ENCODE measurements at places on chromosomes 7 and 10.

- no peak for DNase-seq
These were observed 20.5 kb downstream of the EIF3B start for GRCh38 chr7:2374830-2375728.

- no peak for DNase-seq
These were observed 17.3 kb upstream of the TMEM72 start for GRCh38 chr10:44893604-44894468.

- DNase-seq = no peak
These were observed 101.8 kb downstream of the DYNC1I1 start for GRCh38 chr7:95874129-95874528.

GRCh38 chr7:134905375-134905774, 80.9 kb upstream of the AGBL3 start:
- peak; percentile 95 for DNase-seq

DNA sequence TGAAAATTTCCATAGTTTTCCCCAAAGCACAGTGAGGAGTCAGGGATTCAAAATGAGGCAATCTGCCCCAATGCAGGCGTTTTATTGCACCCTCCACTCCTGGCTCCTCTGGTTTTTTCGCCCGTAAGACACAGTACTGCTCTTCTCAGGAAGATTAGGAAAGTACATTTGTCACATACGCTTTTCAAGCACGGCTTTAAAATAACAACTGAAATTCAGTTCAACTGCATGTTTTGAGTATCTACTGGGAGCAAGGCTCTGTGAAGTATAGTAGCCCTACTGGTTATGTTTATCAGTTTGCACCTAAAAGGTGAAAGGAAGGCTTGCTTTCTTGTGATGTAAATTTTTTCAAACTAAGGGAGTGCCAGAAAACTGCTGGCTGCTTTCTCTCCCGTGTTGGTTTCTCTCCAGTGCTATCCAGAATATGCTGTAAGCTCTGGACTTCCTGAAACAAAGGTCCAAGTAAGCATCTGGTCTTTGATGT, 1.9 kb upstream of the SGMS1 start:
- DNase-seq = peak; percentile 20

GRCh38 chr7:76998285-76998589, 33.9 kb downstream of the SPDYE17 start:
- DNase-seq = peak; percentile 3

- no peak for DNase-seq
These were observed 199.7 kb downstream of the TNS3 start for GRCh38 chr7:47382200-47382599.

DNA sequence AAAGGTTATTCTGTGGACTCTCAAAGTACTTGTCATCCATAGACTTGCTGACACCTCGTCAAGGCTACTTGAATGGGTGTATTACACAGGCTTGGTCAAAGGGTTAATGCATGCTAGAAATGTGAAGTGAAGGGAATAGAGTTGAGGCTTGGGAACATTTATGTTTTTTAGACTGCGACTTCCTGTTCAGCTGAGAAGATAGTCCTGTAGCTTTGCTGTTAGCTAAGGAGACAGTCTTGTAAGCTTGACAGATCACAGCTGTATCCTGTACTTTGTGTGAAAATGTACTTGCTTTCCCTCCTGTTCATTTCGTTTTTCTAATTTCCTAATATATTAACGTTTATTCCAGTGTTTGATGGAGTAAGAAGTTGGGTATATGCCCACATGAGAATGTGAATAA, 52.1 kb downstream of the ADD3 start:
- DNase-seq = no peak

DNA sequence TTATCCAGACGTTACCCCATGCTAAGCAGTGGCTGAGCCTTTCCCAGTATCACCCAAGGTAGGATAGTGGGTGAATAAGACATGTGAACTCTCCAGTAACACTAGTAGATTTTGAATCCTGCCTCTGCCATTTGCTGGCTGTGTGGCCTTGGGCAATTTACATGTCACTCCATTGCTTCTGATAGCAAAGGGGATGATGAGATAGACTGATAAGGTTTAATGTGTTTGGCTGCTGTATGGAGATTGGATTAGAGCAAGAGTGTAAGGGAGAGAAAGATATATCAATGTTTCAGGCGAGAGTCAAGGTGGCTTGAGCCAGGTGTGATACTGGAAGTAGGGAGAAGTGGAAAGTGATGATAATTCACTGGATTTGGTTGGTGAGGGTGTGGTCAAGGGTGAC, 40.1 kb upstream of the EEPD1 start:
- DNase-seq = no peak

DNA sequence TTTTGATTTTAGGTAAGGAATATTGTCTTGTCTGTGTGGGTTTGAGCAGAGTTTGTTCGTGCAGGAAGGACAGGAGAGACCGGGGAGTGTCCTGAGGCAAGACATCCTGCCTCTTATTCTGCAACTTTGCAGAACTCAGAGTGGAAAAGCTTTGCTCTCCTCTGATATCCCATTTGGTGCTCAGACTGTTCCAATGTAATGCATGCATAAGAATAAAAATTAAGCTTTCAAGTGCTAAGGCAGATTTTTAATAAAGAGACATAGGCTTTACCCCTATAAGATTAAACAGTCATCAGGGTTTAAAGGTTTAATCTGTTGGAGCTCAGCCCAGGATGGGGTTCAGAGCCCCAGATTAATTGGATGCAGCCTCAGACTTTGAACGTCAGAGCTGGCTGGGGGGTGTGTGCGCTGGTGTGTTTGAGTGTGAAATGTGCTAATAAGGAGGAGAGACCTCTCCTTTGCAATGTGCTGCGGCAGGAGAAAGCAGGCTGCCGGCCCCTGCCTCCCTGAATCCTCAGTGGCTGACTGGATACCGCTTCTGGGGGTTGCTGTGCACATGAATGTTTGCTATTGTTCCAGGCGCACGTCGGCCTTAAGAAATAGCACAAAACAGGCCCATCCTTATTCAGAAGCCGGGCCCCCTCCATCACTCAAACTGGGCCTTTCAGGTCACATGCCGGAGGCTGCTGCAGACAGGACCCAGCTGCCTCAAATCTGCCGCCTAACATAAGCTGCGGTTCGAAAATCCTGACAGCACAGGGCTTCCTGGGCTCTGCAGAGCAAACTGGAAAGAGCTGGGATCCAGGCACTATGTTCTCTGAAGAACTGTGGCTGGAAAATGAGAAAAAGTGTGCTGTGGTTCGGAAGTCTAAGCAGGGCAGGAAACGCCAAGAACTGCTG, 84.1 kb upstream of the PRR15 start:
- DNase-seq = no peak

GRCh38 chr7:94440451-94441039, 45.9 kb downstream of the COL1A2 start:
- DNase-seq = no peak

DNA sequence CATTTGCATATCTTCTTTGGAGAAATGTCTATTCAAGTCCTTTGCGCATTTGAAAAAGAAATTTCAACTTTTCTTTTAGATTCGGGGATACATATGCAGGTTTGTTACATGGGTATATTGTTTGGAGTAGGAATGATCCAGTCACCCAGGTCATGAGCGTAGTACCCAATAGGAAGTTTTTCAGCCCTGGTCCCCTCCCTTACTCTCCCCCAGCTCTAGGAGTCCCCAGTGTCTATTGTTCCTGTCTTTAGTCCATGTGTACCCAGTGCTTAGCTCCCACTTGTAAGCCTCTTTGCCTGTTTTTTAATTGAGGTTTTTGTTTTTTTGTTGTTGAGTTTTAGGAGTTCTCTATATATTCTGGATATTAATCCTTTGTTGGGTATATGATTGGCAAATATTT, 63.3 kb downstream of the SND1 start:
- no peak for DNase-seq

DNA sequence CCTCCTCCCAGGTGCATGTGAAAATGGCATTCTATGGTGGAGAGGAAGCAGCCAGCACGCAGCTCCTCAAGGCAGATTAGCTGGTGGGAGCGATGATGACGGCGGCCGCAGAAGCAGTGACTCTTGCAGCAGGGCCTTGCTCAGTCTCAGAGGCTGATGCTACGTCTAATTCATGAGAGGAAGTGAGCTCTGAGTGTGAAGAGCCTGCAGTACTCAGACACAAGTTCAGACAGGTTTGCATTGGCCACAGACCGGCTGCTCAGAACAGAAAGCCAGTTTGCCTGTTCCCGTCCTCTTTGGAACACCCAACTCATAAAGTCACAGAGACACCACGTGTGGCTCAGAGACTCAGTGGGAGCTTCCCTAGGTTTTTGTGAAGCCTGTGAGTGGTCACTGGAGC, 136.5 kb downstream of the ADARB2 start:
- DNase-seq = no peak

- peak; percentile 75 for DNase-seq
These were observed 22.2 kb downstream of the ARHGAP21 start for GRCh38 chr10:24701447-24701846.

DNA sequence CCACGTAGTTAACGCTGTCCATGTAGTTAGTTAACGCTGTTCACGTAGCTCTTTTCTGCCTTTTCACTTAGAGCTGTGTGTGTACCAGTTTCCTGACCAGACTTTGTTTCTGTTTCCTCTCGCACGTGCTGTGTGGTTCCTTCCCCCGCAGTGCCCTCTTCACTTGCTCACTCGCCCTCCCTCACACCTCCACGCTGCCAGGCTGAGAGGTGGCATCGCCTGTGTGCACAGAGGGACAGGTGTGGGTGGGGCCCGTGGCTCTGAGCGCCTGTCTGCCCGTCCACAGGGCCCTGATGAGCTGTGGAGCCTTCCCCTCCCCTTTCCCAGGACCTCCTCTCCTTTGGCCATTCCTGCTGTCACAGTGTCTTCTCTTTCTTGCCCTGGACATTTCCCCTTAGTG, 30.6 kb downstream of the WDR37 start:
- DNase-seq = no peak

GRCh38 chr7:3246127-3246526, 54.9 kb upstream of the SDK1 start:
- DNase-seq = no peak

GRCh38 chr10:84683550-84683949, 355.2 kb downstream of the CCSER2 start:
- DNase-seq = no peak

- DNase-seq = peak; percentile 75
These were observed 30.9 kb downstream of the LAMB1 start for GRCh38 chr7:107972075-107972482.

DNA sequence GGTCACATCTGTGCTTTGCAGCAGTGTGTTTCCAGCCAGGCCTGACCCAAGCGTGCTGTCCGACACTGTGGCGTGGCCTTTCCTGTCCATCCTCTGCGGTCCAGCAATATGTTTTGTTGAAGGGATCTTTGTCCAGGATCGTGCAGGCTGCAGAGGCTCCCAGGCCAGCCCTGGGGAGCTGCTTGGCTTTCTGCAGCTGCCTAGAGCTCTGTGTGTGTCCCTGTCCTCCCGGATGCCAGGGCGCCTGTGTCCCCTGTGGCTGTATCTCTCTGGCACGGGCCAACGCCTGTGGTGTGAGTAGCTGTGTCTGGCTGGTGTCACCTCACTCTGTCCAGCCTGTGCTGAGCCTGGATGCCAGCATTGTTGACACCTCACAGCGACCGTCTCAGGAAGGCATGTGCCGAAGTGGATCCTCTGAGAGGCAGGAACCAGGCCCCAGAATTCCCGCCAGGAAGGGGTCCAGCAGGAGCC, 94.5 kb downstream of the INPP5A start:
- no peak for DNase-seq

DNA sequence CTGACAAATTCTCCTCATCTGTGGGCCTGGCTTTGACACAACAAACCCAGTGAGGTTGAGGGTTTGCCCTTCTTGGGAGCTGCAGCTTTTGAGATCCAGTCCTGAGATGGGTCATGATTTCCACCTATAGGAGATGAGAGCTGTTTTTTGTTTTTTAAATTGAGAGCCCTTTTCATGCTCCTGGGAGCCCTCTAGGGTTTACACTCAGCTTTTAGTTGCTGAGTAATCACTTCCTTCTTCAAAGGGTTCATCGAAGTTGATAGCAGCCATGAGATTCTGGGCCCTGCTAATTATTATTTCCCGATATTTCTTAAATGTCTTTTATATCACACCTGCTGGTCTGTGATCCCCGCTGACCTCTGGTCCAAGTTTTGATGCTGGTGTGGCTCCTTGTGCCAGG, 47.3 kb upstream of the VIPR2 start:
- DNase-seq = no peak

GRCh38 chr10:80458638-80459037, 4.5 kb downstream of the TSPAN14 start:
- no peak for DNase-seq

DNA sequence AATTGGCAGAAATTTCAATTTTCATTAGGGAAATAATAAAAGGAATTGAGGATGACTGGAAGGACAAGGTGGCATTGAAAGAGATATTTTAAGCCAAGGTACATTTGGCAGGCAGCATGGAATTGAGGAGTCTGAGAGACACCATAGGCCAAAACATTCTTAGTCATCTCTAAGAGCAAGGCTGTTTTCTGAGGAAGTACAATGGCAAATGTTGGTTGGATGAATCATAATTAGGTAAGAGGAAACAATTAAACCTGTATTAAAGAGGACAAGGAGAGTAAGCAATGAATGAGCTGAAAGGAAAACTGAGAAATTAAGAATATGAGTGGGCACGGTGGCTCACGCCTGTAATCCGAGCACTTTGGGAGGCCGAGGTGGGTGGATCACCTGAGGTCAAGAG, 86.3 kb downstream of the MRPL32 start:
- peak; percentile 11 for DNase-seq

- peak; percentile 64 for DNase-seq
These were observed 73.3 kb downstream of the TAF3 start for GRCh38 chr10:7891634-7892033.

DNA sequence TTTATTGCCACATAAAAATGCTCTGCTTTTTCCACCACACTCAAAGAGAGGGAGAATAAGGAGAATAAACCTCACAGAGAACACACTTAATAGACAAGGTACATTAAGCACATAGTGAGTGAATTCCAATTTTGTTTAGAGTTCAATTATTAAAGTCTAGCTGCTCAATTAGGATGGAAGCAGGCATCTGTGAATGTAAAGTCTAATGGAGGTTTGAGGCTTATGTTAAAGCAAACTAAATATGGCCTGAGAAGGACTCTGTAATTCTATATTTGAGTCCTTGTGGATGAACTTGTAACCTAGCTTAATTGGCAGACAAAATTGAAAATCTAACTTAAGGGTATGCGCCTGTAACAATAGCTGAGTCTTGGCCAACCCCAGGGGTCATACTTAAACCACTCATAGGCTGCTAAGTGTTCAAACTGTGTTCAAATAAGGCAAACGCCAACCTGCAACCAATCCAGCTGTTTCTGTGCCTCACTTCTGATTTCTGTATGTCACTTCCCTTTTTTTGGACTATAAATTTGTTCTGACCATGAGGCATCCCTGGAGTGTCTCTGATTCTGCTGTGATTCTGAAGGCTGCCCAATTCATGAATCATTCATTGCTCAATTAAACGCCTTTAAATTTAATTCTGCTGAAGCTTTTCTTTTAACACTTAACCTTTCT, 31.3 kb upstream of the NME8 start:
- no peak for DNase-seq

All from iris pigment epithelial cell (primary cell).